HT1080 (cell line): ENCODE measurements at places on chromosomes 12 and 14.
A peak's percentile ranks its signal among the peaks of the same experiment; 100 is the strongest.

DNA sequence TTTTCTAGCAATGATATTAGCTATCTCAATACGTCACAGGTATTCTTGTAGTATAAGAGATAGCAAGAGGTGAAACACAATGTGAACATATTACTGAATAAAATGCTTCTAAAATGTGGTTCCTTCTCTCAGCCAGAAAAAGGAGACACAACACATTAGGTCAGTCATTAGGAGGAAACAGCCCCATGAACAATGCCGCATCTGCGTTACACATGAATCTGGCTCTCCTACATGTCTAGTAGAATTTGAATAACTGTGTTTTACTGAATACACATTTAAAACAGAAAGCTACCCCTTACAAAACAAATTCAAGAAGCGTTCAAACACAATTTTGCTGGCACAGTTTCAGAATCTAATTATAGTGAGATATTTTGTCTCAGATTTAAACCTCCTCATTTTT, 51.6 kb downstream of the EFCAB11 start:
- no peak for DNase-seq

DNA sequence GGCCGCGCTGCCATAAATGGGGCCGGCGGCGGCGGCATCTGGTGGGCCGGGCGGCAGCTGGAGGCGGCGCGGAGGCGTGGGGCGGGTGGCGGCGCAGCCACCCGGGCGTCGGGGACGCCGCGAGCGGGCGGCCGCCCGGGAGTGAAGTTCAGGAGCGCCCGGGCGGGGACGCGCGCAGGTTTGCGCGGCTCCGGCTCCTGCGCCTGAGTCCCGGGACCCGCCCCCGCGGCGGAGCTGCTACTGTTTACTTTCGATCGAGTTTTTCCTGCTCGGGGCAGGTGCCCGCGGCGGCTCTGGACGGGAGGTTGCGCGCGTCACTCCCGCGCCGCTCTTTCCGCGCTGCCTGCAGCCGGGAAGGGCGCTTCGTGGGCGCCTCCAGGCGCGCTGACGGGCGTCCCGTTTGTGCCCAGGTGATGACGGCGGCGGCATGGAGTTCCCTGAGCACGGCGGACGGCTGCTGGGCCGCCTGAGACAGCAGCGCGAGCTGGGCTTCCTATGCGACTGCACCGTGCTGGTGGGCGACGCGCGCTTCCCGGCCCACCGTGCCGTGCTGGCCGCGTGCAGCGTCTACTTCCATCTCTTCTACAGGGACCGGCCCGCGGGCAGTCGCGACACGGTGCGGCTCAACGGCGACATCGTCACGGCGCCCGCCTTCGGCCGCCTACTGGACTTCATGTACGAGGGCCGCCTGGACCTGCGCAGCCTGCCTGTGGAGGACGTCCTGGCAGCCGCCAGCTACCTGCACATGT, at the start of gene ZBTB42:
TSS of gene ZBTB42 (plus strand) at position 331 of the 749 bp plus-strand sequence. CDS start at position 428, 97 bp downstream.
- DNase-seq, result peak; percentile 36

DNA sequence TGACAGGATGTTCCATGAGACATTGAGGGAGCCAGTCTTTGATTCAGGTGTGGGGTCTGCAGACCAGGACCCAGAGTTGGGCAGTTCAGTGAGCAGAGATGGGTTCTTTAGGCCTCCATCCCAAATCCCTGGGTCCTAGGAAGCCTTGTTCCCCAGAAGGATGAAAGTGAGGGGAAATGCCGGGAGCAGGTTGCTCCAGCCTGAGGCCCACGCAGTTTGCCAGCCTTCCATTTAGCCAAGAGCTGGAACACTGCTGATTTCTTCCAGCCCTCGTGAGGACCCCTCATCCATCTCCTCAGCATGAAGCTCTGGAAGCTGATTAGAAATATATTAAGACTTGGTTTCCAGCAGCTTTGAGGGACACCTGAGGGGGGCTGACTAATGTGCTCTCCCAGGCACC, 12.1 kb downstream of the C14orf132 start:
- no peak for DNase-seq

- peak; percentile 35 for DNase-seq
Observed at GRCh38 chr12:96073346-96074330, 38.3 kb upstream of the LTA4H start.

- DNase-seq, result no peak
Observed at GRCh38 chr12:107684990-107685359, 624 bp upstream of the PWP1 start.

DNA sequence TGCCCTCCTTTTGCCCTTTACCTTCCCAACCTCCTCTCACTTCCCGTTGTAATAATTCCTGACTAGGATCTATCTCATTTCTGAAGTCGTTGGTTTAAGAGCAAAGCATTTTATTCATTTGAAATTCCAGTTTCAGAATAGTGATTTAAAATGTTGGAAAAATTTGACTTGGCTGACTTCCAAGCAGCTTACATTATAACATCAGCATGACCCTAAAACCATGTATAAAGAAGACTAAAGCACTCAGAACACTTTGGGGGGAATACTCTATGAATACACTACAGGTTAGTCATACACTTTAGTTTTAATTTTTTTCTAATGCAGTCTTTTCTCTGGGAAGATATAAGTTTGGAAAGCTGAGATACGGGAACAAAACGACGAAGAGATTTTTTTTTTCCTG, 161.1 kb downstream of the BTG1 start:
- DNase-seq, result no peak

- peak; percentile 65 for DNase-seq
Observed at GRCh38 chr14:79581912-79582576, 629.3 kb downstream of the DIO2 start.

GRCh38 chr14:100686858-100687257, 39.8 kb upstream of the DLK1 start:
- DNase-seq, result no peak

GRCh38 chr14:52369305-52369801, 55.2 kb downstream of the PTGER2 start:
- DNase-seq, result peak; percentile 30

- no peak for DNase-seq
Observed at GRCh38 chr14:35959835-35960234, 133.7 kb downstream of the BRMS1L start.

- DNase-seq, result no peak
Observed at GRCh38 chr14:71139294-71139946, 232.2 kb downstream of the PCNX1 start.

- no peak for DNase-seq
Observed at GRCh38 chr14:75141062-75141461, 14.2 kb upstream of the NEK9 start.

DNA sequence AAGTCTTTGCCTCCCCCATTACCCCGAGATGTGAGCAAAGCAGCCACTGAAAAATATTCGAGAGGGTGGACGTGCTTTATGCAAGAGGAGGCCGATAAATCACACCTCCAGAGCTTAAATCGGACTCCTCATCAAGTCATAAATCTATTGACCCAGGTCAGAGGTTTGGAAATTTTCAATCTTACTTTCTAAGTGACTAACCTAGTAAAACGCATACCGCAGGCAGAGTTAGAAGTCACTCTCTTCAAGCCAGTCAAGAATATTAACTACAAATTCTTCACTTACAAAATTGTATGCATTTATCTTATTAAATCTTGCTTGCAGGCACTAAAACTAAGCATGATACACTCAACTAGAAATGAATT, 34.9 kb downstream of the GPHB5 start:
- no peak for DNase-seq

GRCh38 chr12:509500-509899, 49.8 kb downstream of the B4GALNT3 start:
- DNase-seq, result peak; percentile 86

GRCh38 chr14:104342435-104343293, 204.3 kb downstream of the KIF26A start:
- DNase-seq, result no peak

DNA sequence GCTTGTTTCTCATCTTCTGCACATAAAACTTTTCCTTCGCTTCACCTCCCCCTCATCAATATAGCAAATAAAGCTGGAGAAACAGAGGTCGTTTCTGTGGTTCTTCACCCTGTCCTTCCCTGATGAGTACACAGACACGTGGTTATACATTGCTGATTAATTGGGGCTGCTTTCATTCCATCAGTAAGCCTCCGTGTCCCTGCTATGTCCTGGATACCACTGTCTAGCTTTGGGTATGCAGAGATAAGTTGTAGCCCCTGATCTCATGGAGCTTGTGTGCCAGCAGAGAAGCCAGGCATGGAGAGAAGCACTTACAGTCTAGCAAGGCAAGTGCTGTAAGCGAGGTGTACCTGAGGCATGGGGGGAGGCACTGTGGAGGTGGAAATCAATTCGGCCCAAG, 108.4 kb downstream of the EXOC5 start:
- DNase-seq, result no peak

GRCh38 chr14:51644217-51644933, 7.3 kb upstream of the FRMD6 start:
- DNase-seq, result no peak
